K562 (cell line): ENCODE measurements at places on chromosomes 3 and 15. TPM values are rescaled to one million over a fixed set of nuclear protein-coding genes. Genes with fewer than 3 reads are reported as not detected.

GRCh38 chr15:70093481-70094319 is 4.0 kb downstream of the TLE3 start:
- DNase-seq: no peak
- H3K36me3 ChIP-seq: peaks cover 61% of the 10 kb centered on the region
- no peak overlapping the region for H3K4me3 ChIP-seq
- peaks cover 78% of the 10 kb centered on the region for H3K4me1 ChIP-seq
- H3K27me3 ChIP-seq: no peaks in the 10 kb centered on the region
- H3K27ac ChIP-seq: peak overlapping the region; percentile 44

- peaks cover 61% of the 10 kb centered on the region for H3K27me3 ChIP-seq
- peaks cover 5% of the 10 kb centered on the region; the same call in 2 of the 3 replicates for H3K4me1 ChIP-seq
- H3K27ac ChIP-seq: no peak overlapping the region
These were observed 140.5 kb upstream of the TPM1 start for GRCh38 chr15:62901909-62902546.

The C3orf20 gene
- total RNA-seq: not detected in 2 replicates

DNA sequence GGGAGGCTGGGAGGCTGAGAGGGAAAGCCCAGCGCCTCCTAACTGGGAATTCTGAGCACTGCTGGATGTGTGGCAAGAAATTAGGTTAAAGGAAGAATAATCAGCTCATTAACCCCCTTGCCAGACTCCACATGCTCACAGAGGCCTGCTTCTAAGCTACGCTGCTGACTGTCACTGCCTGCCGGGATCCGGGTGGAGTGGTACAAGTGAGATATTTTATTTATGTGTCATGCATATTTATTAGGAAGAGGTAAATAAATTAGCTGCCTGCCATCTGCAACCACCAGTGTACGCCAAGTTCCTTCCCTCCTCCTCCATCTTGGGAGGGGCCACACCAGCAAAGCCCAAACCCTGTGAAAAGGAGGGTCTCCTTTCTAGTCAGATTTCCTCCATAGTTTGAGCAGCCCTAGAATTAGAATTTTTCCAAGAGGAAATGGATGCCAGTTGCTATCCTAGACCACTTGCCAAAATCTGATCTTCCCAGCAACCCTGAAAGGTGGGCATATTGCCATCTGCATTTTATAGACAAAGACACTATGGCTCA is 43.5 kb upstream of the GRIP2 start:
- H3K27me3 ChIP-seq: peaks cover 17% of the 10 kb centered on the region
- H3K4me3 ChIP-seq: no peak overlapping the region
- no peak for DNase-seq
- H3K27ac ChIP-seq: no peak overlapping the region
